ENCODE measurements at places on chromosomes 13 and 19.

GRCh38 chr13:40777166-40777808 is 6.3 kb upstream of the MRPS31 start:
- peak; percentile 11 for DNase-seq

- no peak for DNase-seq
Measured at GRCh38 chr13:66914155-66914554, 316.0 kb downstream of the PCDH9 start.

- DNase-seq = no peak
Measured at GRCh38 chr19:2640563-2641331, 61.7 kb downstream of the GNG7 start.

DNA sequence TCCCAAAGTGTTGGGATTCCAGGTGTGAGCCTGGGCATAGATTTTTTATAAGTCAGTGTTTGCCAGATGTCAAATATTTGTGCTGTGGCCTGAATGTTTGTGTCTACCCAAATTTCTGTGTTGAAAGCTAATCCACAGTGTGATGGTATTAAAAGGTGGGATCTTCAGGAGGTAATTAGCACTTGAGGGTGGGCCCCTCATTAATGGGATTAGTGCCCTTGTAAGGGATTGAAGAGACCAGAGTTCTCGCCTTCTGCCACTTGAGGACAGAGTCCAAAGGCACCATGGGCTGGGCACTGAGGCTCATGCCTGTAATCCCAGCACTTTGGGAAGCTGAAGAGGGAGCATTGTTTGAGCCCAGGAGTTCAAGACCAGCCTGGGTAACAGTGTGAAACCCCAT is 9.7 kb upstream of the FBXO17 start:
- no peak for DNase-seq

GRCh38 chr13:66974889-66975288 is 255.2 kb downstream of the PCDH9 start:
- DNase-seq = no peak

- peak; percentile 22 for DNase-seq
Measured at GRCh38 chr19:11693505-11694499, 44.9 kb downstream of the ZNF823 start.

GRCh38 chr19:51367255-51367564 is 1.0 kb upstream of the ETFB start:
- DNase-seq = no peak

- DNase-seq = peak; percentile 16
Measured at GRCh38 chr13:102846261-102847015, 606 bp downstream of the ERCC5 start.

GRCh38 chr19:45161738-45162607 is 1.2 kb upstream of the NKPD1 start:
- no peak for DNase-seq

DNA sequence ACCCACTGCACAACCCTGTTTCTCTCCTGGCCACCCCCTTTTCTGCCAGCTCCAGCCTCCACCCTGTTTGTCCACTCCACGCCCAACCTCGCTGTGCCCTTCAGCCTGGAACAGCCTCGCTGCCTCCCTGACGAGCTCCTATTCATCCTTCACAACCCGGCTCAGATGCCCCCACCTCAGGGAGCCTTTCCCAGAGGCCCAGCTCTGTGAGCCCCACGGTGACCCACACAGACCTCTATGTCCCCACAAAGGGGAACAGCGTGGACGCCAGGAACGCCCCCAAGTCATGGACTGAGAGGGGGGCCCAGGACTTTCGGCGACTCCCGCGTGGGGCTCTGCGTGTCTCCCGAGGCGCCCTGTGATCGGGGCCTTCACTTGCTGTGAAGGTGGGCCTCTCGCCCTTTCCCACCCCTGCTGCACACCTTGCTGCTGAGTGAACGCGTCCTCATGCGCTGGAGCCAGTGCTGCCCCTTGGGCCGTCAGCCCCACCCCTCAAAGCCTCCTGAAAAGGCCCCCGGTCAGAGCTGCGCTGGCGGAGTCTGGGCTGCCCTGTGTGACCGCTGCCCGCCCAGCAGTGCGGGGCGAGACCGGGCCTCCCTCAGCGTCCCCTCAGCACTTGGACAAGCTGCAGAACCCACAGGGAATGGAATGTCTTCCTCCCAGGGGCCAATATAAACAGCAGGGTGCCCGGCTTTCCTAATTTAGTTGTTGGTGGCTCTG is 40.0 kb downstream of the ADPRHL1 start:
- DNase-seq = no peak

- DNase-seq = no peak
Measured at GRCh38 chr19:43675269-43675879, 5.4 kb upstream of the PLAUR start.

DNA sequence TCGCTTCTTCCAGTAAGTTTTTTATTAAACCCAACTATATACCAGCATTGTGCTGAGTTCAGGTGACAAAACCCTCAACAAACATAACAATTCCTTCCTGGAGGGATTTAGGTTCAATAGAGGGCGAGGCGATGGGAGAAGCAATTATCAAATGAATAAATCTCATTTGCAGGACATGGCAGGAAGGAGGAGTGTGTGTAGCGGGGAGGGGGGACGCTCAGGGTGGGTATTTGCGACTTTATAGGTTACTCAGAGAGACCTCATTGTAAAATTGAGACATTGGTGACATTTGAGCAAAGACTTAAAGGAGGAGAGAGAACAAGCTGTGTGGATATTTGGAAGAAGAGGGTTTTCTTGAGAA is 3.9 kb downstream of the C3 start:
- no peak for DNase-seq

DNA sequence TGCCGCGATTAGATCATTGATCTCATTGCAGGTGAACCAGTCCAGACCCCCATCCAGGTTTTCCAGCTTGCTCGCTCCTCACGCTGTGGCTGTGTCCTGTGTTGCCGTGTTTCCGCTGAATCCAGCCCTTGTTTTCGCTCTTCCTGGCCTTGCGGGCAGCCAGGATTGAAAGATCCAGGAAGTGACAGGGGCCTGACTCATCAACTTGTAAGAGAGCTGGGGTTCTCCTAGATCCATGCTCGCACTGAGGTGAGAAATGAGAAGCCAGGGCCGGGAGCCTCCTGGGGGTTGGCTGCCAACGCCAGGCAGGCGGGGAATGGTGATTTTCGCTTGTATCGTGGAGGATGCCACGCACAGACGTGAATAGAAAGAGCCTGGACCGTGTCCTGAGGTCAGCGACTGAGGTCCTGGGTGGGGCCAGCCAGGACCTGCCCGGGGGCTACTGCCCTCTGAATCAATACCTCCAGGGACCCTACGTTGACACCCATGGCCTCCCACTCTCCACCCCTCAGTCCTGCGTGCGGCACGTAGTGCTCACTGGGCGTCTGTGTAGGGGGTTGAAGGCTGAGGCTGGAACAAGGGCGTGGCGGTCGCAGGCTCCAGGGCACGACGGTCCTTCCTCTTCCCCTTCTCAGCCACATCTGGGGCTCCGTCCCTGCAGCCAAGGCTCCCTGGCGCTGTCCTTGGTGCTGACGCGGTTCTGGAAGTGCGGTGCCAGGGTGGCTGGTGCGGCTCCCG is 7.3 kb upstream of the PTPRH start:
- DNase-seq = peak; percentile 93

DNA sequence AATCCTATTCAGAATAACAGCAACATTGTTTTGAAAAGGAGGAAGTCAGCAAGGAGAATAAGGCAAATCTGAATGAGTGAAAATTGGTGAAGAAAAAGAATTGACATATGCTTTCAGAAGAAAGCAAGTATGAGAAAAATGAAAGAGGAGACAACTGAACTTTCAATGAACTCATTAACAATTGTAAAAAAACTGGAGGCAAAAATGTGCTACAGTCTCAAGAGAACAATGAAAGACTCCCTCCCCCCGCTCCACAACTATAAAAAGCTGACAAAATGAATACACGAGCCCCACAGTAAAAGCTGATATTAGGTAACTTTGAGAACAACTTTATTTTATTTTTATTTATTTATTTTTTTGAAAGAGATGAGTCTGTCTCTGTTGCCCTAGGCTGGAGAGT is 373.1 kb downstream of the DIAPH3 start:
- peak; percentile 78 for DNase-seq

GRCh38 chr19:42196011-42197001 is 21.2 kb downstream of the DEDD2 start:
- no peak for DNase-seq
